ENCODE measurements at places on chromosomes 2 and 18.

GRCh38 chr2:60796573-60797509, 40.8 kb downstream of the PAPOLG start:
- DNase-seq, result no peak

DNA sequence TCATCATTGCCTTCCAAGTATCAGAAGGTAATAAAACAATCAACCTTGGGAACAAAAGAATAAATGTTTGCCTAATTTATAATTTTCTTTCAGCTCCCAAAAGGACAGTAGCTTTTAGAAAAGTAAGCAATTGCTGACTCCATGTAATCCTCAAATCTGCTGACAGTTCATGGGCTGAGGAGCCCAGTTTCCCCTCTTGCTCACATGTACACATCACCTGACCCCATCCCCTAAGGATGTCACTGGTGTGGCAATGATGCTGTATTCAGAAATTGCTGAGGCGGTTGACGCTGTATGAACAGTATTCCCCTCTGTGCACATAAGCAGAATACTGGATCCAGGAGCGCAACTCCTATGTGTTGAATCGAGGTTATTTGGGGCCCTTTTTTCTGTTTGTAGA, 56.1 kb upstream of the LYPD1 start:
- DNase-seq, result no peak

DNA sequence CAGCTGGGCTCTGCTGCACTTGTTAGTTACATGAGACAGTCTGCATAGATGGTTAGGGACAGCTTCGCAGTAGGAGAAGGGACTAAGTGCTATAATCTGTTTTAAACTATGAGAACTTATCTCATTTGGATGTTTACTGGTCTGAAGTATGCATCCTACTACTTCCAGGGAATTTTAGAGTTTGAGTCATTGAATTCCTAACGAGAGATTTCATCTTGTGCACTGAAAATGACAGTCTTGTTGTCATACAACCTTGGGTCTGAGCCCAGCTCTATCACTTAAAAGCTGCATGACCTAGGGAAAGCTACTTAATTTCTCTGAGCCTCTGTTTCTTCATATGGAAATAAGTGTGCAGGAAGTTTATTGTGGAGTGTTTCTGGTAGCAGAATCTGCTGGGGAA, 78.4 kb downstream of the TRIM43 start:
- DNase-seq, result no peak

- DNase-seq, result peak; percentile 92
Observed at GRCh38 chr2:166375736-166376487, at the start of gene SCN9A. Gene SCN9A, minus strand, starts transcription at chr2:166375944. Its CDS starts 64,188 bp downstream, at chr2:166311756.

DNA sequence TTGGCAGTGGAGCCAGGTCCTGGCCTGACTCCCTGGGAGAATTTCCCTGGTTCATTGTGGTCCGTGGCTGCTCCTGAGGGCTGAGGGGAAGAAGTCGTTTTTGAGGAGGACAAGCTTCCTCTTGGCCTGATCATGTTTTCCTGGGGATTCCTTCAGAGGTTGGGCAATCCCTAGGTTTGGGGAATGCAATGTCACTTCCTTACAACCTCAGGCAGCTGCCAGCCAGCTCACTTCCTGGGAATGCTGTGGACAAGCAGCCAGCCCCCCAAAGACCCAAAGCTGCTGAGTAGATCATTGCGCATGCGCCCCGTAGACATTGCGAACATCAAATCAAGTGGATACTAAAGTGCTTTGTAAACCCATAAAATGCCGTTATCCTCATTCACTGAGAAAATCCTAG, 7.7 kb upstream of the DNMT3A start:
- DNase-seq, result no peak

DNA sequence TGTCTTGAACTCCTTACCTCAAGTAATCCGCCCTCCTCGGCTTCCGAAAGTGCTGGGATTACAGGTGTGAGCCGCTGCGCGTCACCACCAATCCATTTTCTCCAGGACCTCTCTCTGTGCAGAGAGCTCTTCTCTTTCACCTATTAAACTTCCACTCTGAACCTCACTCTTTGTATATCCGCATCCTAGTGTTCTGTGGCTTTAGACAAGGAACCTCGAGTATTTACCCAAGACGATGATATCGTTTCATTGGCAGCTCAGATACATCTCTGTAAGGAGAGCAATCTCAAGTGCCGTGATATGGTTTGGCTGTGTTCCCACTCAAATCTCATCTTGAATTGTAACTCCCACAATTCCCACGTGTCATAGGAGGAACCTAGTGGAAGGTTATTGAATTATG, 15.1 kb upstream of the WDR33 start:
- DNase-seq, result no peak

DNA sequence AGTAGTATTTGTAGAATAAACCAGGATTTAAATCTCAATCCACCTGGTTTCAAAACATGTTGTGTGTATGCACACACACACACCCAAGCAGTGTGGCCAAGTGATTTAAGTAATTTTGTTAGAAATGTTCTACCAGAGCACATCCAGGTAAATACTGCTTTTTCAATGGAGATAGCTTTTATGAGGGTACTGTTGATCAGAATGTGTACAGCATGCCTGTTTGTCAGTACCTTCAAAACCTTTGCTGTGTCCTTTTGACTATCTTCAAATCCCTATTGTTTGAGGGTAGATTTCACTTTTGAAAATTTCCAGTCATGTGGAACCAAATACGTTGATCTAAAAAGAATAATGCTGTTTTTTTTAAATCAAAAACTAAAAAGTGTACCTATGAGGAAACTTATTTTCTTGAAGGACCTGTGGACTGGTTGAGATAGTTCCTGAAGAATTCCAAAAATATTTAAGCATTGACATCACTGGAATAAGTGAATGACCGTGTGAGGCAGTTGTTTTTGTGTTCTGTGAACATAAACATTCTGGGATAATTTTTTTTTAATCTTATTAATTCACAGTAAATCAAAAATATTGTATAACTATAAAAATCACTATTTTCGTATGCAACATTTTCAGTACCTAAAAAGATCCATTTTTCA, 70.9 kb downstream of the PTRHD1 start:
- no peak for DNase-seq

DNA sequence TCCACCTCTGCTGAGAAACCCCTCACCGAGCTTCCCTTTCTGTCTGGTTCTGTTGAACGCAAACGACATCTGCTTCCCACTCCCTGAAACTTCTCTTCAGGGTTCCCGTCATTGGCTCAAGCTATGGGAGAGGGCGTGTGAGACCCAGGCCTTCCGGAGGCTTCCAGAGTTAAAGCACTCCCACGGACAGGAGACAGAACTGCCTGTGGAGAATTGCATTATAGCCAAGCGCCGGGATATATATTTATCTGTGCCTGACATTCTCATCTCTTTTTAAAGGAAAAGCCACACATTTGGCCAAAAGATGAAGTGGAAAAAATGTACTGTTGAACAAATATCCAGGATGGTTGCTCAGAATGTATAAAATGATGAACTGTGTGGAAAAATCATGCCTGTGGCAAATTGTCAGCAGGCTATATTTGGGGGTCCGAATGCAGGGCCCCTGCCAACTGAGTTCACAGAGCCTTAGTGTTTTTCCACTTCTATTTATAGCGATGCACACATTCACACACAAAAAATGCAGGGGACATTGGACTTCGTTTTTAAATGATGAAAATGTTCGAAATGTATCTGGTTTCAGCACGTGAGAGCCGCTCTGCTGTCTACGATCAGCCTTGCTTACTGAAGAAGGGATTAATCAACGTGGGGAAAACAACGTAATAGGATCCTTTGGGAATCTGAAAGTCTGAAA, 59.5 kb downstream of the E2F6 start:
- peak; percentile 21 for DNase-seq

GRCh38 chr2:121076885-121077549, 208.0 kb downstream of the TFCP2L1 start:
- peak; percentile 87 for DNase-seq

GRCh38 chr2:38876407-38876806, 631 bp downstream of the MORN2 start:
- no peak for DNase-seq

- DNase-seq, result no peak
Observed at GRCh38 chr18:686339-687111, 25.9 kb downstream of the ENOSF1 start.

- DNase-seq, result no peak
Observed at GRCh38 chr2:96156926-96157648, 11.8 kb upstream of the DUSP2 start.

DNA sequence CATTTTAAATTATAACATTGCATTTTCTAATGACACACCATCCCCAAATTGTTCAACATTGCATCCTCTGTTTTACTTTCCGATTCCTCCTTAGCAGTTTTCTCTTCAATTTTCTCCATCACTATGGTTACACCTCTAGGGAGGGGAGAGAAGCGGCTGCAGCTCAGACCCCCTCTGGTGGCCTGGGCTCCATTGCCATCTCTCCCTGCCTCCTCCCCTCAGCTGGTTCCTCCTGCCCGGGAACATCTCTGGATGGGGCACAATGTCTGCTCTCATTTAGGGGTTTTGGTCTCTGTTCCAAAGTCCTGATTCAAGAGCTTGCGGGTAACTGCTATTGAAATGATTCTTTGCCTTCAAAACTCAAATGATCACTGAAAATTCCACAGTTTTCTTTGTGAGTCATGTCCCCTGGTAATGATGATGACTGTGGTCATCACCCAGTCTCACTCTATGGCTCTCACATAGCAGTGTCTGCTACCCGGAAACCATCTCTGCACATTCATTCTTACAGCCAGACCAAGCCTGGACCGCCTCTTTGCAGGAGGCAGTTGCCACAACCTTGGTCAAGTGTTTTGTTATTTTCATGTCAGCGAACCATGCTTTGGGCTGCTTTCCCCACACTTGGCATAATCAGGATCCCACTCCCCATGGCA, 263.9 kb downstream of the ALPK2 start:
- no peak for DNase-seq

DNA sequence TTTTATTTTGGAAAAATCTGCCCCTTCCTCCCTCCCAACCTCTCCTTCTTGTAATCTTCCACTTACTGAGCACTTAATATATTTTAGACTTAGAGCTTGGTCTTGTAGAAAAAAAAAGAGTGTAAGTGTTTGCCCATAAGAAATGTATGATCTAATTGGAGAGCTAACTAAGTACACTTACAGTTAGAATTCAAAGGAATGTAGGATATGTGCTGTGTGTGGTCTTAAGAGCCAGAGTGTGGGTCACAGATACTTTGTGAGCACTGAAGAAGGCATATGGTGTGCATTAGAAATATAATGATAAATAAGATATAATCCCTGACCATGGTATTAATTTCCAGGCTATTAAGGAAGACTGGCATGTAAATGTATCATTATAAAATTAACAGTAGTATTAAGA, 91.8 kb upstream of the ZNF521 start:
- DNase-seq, result no peak

- DNase-seq, result no peak
Observed at GRCh38 chr2:120679526-120679925, 56.1 kb upstream of the GLI2 start.

DNA sequence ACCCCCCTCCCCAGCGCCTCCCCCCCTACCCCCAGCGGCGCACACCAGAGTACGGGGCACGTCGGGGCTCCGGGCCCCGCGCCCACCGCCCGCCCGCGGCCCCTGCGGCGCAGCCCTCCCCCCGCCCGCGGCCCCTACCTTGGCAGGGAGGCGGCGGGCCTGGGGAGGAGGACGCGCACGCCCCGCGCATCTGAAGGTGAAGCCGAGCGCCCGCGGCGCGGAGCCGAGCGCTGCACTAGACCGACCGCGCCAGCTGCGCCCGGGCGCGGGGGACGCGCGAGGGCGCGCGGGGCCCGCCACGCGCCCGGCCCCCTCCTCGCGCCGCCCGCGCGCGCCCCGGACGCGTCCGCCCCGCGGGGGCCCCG, at the start of gene ZNF516:
ZNF516 (minus strand) TSS at position 237 of the 365 bp plus-strand sequence. CDS start 52,188 bp downstream, outside the sequence.
- peak; percentile 77 for DNase-seq
